ENCODE measurements at places on chromosomes 4 and X. TPM values are rescaled to one million over a fixed set of nuclear protein-coding genes. Genes with fewer than 3 reads are reported as not detected.

The INPP4B gene
- 63.9 TPM for total RNA-seq

The PIN4 gene
- total RNA-seq: 4.9 TPM

The SNCA gene
- 0.46 TPM for total RNA-seq

The SPRY1 gene
- 34.3 TPM for total RNA-seq

DNA sequence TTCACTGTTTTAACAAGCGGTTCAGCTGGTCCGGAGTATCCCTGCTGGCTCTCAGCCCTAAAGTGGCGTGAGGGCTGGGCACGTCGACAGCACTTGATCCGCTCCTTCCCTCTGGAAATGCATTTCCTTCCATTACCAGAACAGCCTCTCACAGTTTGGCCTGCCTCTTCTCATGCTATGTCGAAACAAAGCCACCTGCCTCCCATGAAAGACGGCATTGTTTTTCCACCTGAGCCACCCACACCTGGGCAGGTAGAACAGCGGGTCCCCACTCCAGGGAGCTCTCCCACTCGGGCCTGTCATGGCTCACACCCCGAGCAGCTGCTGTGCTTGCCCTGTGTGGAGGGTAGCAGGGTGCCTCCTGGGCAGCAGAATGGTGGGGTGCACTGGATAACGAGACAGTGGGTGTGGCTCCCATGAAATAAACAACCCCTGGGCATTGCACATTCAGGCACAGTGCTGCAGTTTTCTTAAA is 86.2 kb downstream of the FHDC1 start:
- DNase-seq: no peak
